A549 treated with CORT108297 at 1 μM for 4 hours (cell line): ENCODE measurements at places on chromosomes 16 and 17. TPM values are rescaled to one million over a fixed set of nuclear protein-coding genes. Genes with fewer than 3 reads are reported as not detected.

Gene RASL10B
- 0.07 to 0.15 TPM (median 0.11 TPM) in 5 replicates for total RNA-seq

Gene BAIAP2
- total RNA-seq = 58.9 to 78.5 TPM (median 71.2 TPM) in 5 replicates

Gene HASPIN
- total RNA-seq = 11.9 to 15.3 TPM (median 12.7 TPM) in 5 replicates

Gene ENPP7
- not detected in 5 replicates for total RNA-seq

Gene MLX
- 53.9 to 64.8 TPM (median 59.1 TPM) in 5 replicates for total RNA-seq

Gene FLOT2
- 71.4 to 84.2 TPM (median 80.5 TPM) in 5 replicates for total RNA-seq

Gene TMEM238L
- total RNA-seq = not detected in 5 replicates

Gene CLEC18C
- total RNA-seq = 0.07 to 0.24 TPM (median 0.16 TPM) in 4 of 5 replicates, not detected in the other

Gene DRC7
- 0.03 to 0.06 TPM (median 0.05 TPM) in 4 of 5 replicates, not detected in the other for total RNA-seq

Gene ARL17B
- total RNA-seq = 6.2 to 6.6 TPM (median 6.5 TPM) in 5 replicates
